Stimulated activated CD8-positive, alpha-beta memory T cell treated with anti-CD3 and anti-CD28 coated beads, Interleukin-2, amount 100 ng/mL, for 1 hour (primary cell): ENCODE measurements at places on chromosomes 16 and 17.

- DNase-seq: no peak
Measured at GRCh38 chr16:8818504-8819270, 21.0 kb downstream of the PMM2 start.

DNA sequence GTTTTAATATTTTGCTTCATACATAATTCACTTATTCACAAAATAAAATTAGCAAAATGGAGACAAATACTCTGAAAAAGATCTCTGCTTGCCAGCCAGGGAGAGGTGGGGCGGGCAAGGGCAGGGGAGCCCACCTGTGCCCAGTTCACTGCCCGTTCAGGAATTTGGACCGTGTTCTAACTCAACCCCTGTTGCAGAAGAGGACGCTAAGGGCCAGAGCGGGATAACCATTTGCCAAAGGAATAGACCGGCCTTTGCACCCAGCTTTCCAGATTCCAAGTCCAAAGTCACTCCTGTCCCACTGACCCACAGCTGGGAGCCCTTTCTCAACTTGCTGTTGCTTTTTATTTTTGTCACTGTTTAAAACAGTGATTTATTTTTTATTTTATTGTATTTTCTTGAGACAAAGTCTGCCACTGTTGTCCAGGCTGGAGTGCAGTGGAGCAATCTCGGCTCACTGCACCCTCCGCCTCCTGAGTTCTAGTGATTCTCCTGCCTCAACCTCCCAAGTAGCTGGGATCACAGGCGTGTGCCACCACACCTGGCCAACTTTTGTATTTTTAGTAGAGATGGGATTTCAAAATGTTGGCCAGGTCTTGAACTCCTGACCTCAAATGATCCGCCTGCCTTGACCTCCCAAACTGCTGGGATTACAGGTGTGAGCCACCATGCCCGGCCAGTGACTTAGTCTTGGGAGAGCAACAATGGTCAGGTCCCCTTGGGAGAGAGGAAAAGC is 2.7 kb upstream of the PIEZO1 start:
- no peak for DNase-seq

- DNase-seq: no peak
Measured at GRCh38 chr16:54026456-54026855, 260.1 kb downstream of the IRX3 start.

GRCh38 chr16:11792410-11793241 is 4.4 kb downstream of the ZC3H7A start:
- no peak for DNase-seq

- no peak for DNase-seq
Measured at GRCh38 chr17:50645748-50646682, 11.3 kb downstream of the ABCC3 start.

DNA sequence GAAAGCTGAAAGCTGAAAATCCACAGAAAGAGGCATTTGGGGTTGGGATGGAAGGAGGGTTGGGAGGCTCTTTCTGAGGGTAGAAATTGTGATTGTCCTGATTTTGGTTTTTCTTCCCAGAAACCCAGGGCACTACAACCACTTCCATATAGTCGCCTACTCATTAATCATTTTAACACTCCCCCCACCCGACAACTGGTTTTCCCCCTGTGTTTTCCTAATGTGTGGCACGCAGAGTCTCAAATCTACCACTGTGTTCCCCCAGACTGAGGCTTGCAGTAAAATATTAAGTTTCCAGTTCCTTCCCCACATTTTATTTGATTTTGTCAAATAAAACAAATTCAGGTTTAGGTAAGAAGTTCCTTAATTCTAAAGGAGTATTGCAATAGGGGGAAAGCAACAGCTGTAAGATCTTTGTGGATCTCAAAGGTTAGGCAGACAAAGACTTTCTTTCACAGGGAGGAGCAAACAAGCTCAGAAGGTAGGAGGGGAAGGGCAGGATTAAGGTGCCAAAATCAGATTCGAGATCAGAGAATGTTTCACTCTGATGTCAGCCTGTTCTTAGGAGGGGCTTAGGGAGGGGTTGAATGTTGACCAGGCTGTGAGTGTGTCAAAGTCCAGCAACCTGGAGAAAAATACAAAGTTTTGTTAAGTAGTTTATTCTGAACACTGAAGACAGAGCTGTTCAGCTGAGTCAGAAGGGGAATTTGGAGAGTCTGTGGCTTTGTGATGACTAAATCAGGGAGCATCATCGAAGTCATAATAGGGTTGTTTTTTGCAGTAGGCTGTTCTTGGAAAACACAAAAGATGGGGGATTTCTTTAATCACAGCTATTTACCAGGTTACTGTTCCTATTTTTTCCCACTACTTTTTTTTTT is 3.6 kb downstream of the ZNF267 start:
- peak; percentile 18 for DNase-seq

DNA sequence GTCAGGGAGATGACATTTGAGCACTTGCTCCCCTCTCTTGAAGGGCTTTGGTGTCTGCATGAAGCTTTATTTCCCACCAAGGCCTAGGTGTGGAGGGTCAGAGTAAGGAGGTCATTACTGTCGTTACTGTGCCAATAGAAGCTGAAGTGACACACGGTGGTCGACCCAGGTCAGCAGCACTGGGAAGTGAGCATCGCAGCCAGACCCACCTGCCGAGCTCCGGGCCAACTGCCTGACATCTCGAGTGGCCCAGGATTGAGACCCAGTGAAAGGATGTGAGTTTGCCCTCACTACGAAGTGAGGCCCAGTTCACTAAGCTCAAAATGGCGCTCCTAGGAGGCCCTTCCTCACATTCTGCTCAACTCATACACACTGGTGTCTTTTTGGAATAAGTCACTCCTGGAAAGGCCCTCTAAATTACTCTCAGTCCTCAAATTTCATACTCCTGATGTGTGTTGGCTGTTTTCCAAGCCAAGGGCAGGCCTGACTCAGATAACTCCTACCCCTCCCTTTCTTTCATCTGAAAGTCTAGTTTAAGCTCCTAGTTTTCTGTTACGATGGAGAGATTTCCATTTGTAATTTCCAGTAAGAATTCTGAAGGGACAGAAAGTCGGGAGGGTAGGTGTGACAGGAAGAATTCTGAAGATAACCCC is 200.4 kb downstream of the LGALS9B start:
- DNase-seq: no peak

DNA sequence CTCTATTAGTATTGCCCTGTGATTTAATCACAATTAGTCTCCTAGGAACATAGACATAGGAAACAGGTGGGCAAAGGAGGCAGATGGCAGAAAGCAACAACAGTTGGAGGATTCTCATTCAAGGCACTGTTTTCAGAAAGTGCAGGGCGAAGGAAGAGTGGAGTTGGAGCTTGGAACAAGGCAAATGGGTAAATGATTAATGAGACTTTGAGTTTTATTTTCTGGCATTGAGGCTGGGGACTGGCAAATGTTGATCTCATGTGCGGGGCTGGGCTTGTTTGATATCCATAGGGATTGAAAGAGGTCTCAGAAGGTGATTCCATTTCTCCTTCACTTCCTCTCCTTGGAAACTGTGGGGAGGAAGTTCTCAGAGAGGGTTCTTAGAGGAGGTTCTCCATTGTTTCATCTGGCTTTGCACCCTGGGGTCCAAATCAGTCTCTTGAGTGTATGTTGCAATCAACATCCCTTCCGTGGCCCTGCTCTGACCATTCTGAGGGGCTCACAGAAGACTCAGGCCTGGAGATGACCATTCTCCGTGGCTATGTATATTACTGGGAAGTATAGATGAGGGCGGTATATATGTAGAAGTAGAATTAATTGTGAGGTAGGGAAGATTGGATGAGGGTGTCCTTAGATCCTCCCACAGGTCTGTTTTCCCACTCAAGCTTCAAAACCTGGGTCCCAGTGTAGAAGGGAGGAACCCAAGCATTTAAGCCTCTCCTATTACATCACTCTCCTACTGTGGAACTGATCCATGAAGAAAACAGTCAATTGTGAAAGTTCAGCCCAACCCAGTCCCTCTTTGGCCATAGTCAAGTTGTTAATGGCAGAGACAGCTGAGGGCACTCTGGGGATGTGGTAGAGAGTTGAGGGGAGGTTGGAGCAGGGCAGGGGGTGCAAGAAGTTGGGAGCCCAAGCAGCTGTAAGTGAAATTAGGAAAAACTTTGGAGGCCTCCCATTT is 36.5 kb upstream of the SRSF1 start:
- DNase-seq: no peak

DNA sequence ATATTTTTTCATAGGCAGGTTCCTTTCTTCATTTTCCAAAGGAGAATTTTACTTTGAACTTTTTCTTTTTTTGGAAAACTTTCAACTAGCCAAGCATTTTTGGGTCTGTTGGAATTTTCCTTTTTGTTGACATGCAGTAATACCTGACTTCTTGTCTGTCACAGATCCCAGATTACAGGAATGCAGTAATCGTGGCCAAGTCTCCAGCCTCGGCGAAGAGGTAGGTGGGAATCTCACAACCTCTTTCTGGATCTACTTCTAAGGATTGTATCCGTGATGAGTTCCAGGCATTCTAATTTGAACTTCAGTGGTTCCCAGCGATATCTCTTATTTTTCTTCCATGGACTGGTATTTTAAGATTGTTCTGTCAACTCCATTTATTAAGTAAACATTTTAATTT is 31.7 kb downstream of the PRPSAP2 start:
- DNase-seq: no peak

GRCh38 chr16:2234813-2235170 is 1.5 kb upstream of the DNASE1L2 start:
- DNase-seq: no peak

GRCh38 chr16:57028086-57028485 is 38.7 kb downstream of the NLRC5 start:
- DNase-seq: no peak

DNA sequence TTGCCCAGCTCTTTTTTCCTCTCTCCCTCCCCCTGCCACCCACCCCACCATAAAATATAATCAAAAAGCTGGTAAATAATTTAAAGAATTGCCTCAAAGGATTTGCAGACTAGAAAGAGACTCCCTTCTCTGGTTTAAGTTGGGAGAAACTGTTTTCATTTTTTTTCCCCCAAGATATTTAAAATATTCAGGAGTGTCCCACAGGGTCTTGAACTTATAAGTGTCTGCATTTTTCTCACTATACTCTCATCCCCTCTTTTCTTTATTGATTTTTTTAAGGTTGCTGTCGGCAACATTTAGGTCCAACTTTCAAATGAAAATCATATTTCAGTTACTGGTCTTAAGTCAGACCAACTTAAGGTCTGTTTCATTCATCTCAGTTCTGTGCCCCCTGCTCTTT is 210.2 kb downstream of the MSI2 start:
- DNase-seq: no peak

- no peak for DNase-seq
Measured at GRCh38 chr17:11290814-11291213, 49.8 kb downstream of the SHISA6 start.

GRCh38 chr16:58123896-58124600 is 5.1 kb downstream of the CFAP20 start:
- DNase-seq: no peak

DNA sequence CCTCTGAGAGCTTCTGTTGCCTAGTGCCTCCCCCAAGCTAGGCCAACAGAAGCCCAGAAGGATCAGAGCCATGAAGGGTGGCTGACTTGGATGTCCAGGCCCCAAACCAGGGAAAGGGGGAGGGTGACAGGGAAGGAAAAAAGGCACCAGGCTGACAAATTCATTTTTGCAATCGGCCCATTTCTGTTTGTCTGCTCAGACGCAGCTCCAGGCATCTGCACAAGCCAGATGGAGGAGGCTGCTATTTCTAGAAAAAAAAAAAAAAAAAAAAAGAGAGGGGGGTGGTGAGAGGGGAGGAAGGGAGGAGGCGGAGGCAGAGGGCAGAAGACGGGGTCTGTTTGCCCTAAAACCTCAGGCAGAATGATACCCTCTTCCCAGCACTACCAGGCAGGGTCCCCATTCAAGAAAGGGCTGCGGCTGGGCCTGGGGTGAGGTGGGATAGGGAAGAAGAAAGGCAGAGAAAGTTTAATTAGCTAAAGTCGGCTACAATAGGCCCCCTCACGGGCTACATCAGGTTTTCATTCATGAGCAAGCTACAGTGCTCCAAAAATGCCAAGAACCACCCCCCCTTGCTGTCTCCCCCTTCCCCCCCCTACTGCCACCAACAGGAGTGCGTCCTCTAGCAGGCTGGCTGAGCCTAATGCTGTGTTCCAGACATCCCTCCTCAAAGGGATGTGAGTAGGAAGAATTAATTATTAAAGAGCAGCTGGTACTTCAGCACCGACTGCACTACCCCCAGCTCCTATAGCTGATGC is 2.4 kb downstream of the HDAC5 start:
- DNase-seq: no peak

DNA sequence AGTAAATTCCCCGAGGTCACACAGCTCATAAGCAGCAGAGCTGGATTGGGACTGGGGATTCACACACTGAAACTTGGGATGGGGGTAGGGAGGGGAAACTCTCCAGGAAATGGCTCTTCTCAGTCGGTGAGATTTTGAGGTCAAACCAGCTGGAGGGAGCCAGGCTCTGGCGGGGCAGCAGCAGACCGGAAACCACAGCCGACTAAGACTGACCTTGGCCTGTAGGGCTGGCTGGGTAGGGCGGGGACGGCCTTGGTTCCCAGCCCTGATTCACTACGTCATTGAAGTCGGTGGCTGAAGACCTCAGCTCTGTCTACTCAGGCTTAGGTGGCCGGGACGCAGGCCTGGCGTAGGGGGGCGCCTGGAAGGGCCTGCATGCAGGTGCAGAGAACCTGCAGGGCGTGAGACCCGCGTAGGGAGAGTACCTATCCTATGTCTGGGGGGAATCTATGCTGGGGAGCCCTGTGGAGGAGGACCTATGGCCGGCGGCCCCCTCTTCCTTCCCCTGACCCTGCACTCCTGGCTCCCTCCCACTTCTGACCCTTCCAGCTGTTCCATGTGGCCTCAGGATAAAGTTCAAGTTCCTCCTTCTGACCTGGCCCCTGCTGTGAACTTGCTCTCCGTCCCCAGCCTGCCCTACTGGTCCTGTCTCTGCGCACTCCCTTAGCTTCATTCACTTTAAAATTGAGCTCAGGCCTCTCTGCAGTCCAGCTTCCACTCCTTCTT is 11.9 kb upstream of the SLC4A1 start:
- DNase-seq: peak; percentile 5

DNA sequence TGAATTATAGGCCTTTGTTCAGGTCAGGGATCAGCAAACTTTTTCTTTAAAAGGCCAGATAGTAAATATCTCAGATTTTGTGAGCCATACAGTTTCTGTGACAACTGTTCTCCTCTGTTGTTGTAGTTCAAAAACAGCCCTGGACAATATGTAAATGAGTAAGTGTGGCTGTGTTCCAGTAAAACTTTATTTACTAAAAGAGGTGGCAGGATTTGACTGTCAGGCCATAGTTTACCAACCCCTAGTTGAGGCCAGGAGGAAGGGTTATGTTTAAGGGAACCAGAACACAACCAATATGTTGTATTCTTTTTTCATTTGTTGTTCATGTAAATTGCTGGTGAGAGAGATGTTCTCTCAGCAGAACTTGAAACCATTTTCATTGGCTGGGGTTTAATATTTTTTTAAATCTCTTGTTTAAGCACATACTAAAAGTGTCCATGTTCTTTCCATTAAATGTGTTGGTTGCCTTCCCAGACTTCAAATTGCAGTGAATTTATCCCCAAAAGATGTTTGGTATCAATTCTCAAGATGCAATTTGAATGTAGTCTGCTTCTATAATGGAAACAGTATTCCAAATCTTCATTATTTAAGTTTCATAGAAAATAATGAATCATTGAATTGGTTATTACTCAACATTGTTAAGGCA is 260.3 kb downstream of the FTO start:
- DNase-seq: no peak

GRCh38 chr16:9703731-9704130 is 478.5 kb downstream of the GRIN2A start:
- DNase-seq: no peak
